GM23338 (cell line): ENCODE measurements at places on chromosomes 5 and 9.

GRCh38 chr5:154038707-154039457 lies at the start of the genes FAM114A2 and MFAP3:
TSS of gene FAM114A2 (minus strand) at chr5:154038910. CDS start at chr5:154034953, 3,957 bp downstream.
TSS of gene MFAP3 (plus strand) at chr5:154038967. CDS start at chr5:154049723, 10,756 bp downstream.
- DNase-seq, result peak; percentile 98

GRCh38 chr5:11596185-11596584 lies 308.1 kb downstream of the CTNND2 start:
- DNase-seq, result peak; percentile 10

DNA sequence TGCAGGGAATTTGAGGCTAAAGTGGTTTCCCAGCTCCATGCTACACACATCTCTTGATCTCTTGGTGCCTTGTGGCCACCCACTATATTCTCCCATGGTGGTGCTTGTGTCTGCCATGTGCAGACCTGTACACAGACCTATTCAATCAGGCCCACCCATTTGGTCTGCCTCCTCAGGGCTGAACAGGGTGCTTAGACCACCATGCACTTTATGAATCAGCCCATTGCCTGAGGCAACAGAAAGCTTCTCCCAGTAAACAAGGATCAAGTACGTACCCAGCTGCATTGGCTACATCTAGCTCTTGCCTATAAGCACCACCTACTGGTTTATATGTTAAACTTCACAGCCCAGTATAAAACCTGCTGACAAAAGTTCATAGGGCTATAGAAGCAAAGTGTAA lies 664.3 kb upstream of the EDIL3 start:
- peak; percentile 82 for DNase-seq

- DNase-seq, result no peak
Observed at GRCh38 chr9:28624771-28625170, 1051.5 kb upstream of the C9orf72 start.

DNA sequence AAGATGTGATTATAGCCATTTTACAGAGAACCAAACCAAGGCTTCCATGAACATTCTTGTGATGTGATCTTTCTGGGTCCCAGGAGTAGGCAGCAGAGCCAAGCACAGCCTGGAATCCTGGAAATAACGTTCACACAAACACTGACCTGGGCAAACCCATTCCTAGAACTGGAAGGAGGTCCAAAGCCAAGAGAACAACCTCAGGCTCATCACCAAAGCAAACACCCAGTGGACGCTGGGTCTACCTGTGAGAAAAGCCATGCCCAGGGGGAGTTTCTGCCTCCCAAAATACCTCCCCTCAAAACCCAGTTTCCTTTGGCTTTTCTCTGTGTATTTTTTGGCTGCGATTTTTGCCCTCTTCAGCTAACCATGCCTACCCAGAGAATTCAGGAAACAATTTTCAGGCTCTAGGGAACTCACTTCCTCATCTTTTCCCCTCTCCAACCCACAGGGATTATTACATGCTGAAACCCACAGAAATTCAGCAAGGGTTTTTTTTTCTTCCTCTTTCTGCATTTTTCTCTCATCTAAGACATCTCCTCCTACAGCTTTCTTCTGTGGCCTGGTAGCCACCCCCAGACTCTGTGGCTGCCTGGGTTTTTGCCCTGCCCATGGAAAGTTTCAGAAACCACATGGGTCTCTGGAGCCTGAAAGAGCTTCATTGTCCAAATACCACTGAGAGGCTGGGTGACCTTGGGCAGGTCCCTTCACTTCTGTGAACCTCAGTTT lies 75.0 kb downstream of the TNC start:
- DNase-seq, result no peak

GRCh38 chr5:1077491-1078020 lies 34.3 kb downstream of the SLC12A7 start:
- DNase-seq, result no peak

- no peak for DNase-seq
Observed at GRCh38 chr5:36482812-36483211, 123.6 kb upstream of the SLC1A3 start.

DNA sequence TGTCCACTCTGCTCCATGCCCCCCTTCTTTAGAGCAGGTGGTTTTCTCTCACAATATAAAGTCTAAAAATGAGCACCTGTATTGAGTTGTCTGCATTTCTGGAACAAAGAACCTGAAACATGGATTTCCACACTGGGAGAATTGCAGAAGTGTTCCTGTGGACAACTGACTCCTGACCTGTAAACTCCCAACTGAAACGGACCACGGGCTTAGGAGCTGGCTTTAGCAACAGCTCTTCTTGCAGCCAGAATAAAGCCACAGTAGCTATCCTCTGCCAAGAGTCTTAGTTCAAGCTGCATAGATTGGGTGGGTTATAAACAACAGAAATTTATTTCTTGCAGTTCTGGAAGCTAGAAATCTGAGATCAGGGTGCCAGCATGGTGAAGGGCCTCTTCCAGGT lies 194.7 kb downstream of the DTWD2 start:
- DNase-seq, result no peak

GRCh38 chr9:84921175-84921574 lies 251.6 kb downstream of the NTRK2 start:
- DNase-seq, result no peak

- no peak for DNase-seq
Observed at GRCh38 chr9:114484854-114485443, 20.3 kb downstream of the WHRN start.

- no peak for DNase-seq
Observed at GRCh38 chr5:146302406-146302805, 36.2 kb upstream of the POU4F3 start.

- DNase-seq, result no peak
Observed at GRCh38 chr5:30392897-30393296, 800.6 kb upstream of the CDH6 start.

- no peak for DNase-seq
Observed at GRCh38 chr9:136147038-136147889, 28.6 kb upstream of the TMEM250 start.

DNA sequence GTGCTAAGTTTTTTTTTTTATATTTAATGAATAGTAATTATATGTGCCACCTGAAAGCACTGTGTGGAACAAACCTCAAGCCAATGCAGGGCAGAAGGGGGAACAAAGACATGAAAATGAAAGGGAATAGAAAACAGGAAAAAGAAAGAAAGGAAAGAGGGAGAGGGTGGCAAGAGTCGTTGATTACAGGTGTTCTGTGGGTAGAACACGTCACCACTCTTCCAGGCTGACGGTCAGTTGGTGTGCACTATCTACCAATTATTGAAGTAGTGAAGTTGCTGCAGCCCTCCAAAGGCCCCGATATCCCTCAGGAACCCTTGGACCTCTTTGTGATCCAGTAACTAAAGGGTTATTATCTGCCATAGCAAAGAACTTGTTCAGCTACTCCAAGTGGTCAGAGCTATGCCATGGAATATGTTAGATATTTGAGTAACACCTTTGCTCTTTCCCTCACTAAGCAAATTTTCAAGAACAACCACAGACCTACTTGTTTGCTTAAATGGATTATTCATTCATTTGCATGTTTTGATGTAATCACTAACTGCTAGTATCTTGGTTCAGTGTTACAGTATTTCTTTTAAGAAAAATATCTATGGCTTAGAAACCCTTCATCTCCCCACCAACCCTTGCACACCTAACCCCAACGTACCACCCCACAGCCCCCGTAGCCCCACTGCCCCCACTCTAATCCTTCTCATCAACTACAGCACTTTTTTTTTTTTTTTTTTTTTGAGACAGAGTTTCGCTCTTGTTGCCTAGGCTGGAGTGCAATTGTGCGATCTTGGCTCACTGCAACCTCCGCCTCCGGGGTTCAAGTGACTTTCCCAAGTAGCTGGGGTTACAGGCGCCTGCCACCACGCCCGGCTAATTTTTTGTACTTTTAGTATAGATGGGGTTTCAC lies 31.3 kb downstream of the FYB1 start:
- DNase-seq, result no peak

DNA sequence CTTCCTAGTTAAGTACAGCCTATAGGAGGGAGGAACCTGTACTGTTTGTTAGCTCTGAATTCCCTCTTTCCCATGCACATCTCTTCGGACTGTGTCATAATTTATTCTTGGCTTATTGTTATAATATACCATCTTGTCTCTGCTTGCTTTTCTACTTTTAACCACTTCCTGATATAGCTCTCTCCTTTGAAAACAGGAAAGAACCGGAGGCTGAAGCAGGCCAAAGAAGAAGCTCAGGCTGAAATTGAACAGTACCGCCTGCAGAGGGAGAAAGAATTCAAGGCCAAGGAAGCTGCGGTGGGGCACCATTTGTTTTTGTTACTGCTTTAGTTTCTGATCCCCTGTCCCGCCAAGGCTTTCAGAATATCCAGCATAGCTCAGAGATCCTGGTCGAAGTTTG lies 4.8 kb downstream of the ATP6V1G1 start:
- peak; percentile 54 for DNase-seq

DNA sequence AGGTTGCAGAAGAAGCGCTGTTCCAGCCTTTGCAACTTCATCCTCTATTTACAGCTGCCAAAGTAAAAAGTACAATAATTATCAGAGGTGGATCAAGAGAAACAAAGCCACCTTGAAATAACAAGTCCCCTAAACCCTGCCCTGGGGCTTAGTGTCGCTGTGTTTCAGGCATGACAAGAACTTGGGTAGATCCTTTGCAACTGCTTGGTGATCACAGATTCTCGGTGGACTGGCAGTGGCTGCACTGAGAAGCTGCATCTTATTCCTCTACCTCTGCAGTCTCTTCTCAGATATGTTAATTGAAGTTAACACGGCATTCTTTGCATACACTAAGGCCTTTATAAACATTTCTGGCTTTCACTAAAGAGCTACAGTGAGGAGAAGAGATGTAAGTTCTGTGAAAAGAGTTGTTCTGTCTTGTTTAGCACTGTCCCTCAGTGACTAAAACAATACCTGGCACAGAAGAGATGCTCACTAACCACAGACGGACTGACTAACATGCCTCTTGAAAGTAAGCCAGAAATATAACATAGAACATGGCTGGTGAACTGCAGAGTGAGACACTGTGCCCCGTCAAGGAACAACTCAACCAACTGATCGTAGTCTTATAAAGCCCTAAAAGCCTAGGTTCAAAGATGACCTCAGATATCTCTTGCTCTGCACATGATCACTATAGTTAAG lies 144.2 kb downstream of the MLLT3 start:
- peak; percentile 34 for DNase-seq

DNA sequence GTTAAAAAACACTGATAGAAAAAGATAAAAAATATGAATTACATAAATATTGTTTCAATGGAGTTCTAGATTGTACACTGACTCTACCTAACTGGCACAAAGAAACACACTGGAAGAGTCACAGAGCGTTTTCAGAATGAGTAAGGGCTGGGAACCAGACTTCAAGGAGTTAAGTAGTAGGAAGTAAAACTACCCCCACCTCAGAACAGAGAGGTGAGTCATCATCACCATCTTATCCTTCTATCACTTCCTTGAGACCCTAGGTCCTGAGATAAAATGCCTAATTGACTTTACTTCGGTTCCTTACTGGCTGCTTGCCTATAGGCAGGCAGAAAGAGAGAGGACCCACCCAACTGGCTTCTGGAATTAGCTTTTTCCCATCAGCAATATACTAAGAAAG lies 79.7 kb downstream of the ELAVL2 start:
- DNase-seq, result no peak

GRCh38 chr9:114316605-114317230 lies 6.2 kb upstream of the ORM1 start:
- no peak for DNase-seq

DNA sequence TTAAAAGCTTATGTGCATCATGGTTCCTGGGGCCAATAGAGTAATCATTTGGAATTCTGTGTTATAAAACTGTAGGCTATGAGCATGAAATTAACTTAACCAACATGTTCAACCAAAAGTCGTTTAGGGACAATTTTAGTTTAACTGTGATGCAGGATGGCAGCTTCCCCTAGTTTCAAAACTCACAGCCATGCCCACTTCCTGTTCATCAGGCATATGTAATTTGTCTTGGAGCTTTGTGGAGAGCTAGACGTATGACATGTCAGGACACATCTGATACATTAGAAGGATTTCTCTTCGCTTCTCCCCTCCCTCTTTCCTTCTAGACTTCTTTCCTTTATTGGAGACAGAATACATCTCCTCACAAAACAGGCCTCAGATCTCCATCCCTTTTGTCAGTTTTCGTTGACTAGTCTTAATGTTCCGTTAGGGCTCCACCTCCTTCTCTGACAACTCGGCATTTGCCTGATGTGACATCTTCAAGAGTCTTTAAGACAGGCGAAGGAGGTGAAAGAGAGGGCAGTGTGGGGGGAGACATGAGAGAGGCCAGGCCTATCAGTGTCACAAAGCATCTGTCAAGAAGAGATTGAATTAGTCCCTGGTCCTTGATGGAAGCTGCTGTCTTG lies 176.0 kb downstream of the MSX2 start:
- no peak for DNase-seq

GRCh38 chr5:6550628-6551027 lies 82.2 kb downstream of the NSUN2 start:
- DNase-seq, result no peak

GRCh38 chr5:4044881-4045280 lies 449.2 kb downstream of the IRX1 start:
- DNase-seq, result no peak

DNA sequence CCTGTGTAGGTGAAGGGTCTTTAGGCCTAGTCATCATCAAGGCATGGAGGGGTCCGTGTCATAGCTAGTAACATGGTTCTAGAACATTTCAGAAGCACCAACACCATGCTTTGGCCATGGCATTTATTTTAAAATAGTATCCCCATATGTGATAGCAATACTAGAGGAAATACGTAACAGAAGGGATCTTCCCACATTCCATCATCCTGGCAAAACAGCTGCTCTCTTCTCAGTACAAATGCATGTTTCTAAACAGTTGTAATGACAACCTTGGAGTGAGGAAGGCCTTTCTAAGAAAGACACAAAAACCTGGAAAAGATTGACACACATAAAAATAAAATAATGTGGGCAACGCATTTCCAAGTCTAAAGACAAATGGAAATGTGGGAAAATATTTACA lies 97.6 kb downstream of the GADD45G start:
- DNase-seq, result no peak

GRCh38 chr9:710951-711745 lies 130.3 kb upstream of the DMRT1 start:
- DNase-seq, result no peak

GRCh38 chr9:4879115-4879558 lies 86.4 kb downstream of the RCL1 start:
- DNase-seq, result no peak

GRCh38 chr5:76274571-76274970 lies 128.5 kb upstream of the IQGAP2 start:
- DNase-seq, result no peak

DNA sequence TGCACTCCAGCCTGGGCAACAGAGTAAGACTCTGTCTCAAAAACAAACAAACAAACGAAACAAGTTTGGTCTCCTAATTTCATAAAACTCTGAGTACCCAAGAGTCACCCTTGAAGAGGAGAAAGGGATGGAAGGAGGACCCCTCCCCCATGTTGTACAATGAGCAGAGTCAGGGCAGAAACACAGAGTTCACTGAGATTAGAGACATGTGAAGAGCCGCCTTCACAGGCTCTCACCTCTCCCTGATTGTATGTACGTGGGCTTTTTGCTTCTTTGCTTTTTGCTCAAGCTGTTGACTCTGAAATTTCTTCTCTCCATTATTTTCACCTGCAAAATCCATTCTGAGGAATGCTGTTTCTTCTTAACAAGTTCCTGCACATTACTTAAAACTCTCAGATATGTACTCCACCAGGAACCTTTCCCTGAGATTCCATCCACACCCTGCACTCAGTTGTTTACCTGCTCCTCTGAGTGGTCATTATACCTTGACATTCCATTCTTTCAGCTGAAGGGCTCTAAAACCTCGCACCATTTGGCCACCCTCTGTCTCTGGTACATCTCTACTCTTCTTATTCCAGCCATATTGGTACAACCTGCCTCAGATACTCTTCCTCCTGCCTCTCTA lies 44.4 kb upstream of the ABCA1 start:
- no peak for DNase-seq

GRCh38 chr5:68467794-68468193 lies 252.2 kb downstream of the PIK3R1 start:
- no peak for DNase-seq

GRCh38 chr5:180873615-180874520 lies 12.8 kb upstream of the ZFP62 start:
- no peak for DNase-seq
